Adrenal gland (tissue), 19 donors: ENCODE measurements at places on chromosomes 6 and 20.
A peak's percentile ranks its signal among the peaks of the same experiment; 100 is the strongest.

DNA sequence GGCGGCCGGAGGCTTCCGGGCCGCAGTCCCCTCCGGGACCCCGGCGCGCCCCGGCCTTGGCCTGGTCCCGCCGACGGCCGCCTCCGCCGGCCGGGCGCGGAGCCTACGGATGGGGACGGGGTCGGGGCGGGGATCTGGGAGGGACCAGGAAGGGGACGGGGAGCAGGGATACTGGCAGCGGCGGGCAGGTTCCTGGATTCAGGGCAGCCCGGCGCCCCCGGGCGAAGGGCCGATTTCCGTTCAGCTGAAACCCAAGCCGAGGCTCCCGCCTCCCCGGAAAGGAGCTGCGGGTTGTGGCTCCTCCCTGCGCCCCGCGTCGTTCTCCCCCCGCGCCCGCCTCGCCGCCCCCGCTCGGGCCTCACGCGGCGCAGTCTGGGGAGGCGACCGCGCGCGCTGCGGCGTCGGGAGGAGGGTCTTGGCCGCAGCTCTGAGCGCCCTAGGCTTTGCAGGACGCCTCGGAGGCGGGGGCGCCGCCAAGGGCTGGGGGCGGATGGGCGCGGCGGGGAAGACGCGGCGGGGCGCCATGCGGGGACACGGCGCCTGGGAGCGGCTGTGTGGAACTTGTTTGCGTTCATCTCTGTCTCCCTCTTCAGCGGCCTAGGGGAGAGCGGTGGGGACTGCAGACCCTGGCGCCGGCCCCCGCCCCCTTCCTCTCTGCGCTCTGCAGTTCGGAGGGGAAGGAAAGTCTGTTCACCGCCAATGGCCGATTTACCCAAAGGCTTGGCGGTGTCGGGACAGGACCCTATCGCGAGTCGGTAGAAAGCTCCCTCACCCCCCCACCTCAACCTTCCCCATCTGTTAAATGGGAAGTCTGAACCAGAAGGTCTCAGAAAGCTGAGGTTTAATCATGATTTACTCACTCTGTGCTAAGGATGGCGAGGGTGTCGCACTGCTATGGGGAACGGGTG lies 22.7 kb upstream of the TMEM181 start:
- DNase-seq, result peak; percentile 31

DNA sequence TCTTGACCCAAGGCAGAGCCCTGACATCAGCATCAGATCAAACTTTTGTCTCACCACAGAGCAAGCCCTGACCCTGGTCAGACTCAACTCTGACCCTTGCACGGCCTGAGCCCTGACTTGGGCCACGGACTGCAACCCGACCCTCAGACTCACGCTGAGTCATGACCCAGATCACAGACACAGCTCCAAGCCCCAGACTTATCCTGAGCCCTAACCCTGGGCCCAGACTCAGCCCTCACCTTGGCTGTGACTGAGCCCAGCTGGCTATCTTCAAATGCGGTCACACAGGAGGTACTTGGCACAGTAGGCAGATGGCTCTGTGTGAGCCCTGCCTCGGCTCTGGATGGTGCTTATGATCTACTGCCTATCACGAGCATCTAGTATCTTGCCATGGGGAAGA lies 602.3 kb downstream of the PTPRT start:
- no peak for DNase-seq

- DNase-seq, result no peak
Observed at GRCh38 chr6:53250176-53251032, 98.3 kb downstream of the ELOVL5 start.

DNA sequence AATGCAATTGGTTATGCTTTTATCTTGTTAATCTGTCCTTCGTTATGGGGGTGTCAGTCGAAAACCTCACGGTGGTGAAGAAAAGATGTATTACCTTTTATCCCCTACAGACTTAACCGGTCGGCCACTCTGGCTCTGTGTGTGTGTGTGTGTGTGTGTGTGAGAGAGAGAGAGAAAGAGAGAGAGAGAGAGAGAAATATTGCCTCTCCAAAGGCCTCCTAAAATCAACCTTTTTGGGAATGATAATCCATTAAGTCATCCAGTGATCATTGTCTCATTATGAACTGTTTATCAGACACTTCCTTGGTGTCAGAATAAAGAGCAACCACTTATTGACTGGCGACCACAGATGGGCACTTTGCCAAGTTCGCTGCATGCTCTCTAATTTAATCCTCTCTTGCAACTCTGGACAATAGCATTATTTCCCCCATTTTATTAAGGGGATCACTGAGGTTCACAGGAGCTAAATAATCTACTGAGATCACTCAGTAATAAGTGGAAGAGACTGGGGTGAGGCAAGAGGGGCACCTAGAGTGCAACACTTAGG lies 30.7 kb downstream of the SLC35D3 start:
- no peak for DNase-seq

DNA sequence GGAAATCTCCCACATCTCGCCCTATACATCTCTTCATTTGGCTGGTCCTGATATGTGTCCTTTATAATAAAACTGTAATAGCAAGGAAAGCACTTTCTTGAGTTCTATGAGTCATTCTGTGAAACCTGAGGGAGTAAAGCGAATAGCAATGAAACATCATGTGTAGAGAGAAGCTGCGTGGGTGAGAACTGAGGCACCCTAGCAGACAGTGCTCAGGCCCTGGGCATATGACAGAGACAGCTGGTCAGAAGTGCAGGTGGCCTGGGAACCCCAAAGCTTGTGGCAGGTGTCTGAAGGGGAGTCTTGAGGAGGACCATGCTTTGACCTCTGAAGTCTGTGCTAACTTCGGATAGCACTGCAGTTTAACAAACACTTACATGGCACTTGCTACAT lies 1.3 kb upstream of the BLOC1S5 start:
- DNase-seq, result no peak
